HL-60 (cell line): ENCODE measurements at places on chromosomes 5 and 9.

- no peak for DNase-seq
Measured at GRCh38 chr5:57684299-57684702, 201.7 kb upstream of the ACTBL2 start.

DNA sequence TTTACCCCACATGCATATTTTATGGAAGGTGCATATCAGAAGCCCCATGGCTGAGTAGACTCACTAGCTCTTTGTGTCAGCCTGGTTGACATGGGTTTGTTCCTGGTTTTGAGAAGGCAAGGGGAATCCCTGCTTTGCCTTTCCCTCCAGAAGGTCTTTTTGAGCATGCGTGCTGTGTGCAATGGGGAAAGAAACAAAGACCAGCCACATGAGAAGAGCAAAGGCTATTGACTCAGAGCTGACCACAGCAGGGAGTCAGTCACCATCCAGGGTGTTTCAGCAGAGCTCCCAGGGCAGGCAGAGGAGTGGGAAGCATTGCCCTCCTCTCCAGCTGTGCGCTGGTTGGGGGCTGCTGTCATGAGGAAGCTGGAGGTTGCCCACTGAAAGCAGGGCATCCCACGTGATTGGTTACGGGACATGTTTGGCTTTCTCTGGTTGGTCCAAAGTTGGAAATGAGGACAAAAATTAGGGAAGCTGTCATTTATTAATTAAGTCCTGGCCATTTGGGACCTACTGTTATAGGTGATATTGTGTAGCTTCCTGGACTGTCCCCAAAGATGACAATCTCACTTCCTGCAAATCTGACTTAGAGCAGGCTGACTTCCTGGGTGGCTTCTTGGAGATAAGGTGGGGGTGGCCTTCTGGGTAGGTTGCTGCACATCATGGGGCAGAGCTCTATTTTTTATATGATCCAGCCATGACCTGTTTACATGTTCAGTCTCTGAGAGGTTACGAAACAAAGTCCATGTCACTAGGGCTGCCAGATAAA lies 48.9 kb upstream of the TDRD7 start:
- no peak for DNase-seq

DNA sequence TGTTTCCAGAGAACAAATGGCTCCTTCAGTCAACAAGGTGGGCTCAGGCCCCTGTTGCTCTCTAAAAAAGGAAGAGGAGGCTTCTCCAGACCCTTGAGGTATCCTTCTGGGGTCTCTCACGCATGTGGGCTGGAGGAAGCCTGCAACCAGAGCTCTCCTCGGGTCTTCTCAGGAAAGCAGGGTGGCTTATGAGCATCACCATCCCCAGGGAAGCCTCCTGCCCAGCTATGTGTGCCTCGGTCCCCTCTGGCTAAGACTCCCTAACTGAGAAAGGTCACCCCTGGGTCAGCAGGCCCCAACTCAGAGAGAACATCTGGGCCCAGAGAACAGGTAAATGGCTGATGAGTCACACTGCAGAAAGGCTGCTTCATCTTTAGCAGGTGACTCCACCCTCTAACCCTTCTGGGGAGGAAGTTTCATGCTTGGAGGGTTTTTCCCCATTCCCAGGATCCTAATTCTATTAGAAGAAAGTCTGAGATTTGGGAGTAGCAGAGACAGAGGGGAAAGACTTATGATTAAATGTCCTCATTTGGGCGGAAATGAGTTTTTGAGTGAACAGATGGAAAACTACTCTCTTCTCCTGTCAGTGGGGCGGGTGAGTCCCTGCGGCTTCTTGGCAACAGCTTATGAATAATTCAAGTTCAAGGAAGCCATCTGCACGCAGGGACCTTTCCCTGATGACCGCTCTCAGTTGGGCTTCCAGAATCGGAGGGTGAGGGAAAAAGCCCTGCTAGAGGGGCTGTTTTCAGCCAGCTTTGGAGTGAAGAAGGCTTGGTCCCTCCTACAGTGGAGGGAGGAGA lies 41.9 kb downstream of the TGFBI start:
- DNase-seq: no peak

GRCh38 chr9:134060546-134060945 lies 7.3 kb downstream of the BRD3 start:
- no peak for DNase-seq

GRCh38 chr9:12274577-12274976 lies 418.6 kb upstream of the TYRP1 start:
- DNase-seq: no peak

DNA sequence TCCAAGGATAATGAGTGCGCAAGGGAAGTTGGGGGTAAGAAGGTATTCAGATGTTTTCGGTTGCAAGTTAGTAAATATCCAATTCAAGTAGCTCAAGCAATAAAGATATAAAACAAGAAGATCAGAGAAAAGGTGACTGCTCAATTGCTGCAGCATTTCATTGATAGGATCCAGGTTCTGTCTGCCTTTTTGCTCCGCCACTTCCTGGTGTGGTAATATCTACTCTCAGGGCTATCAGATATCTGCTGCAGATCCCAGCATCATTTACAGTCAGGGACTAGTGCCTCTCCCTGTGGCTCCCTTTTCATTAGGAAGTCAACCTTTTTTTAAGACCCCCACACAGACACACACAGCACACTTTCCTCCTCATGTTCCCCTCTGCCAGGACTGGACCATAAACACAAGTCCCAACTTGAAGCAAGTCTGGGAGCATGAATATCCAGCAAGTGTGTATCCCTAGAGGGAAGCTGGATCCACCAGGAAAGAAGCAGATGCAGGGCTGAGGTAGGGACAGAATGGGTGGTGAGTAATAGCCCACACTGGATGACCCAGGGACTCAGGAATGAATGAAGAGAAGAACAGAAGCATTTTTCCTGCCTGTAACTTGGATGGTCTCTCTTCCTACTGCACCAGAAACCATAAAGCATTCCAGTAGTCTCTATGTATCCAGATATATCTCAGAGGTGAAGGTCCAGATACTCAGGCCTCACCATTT lies 53.7 kb downstream of the ZNF622 start:
- no peak for DNase-seq

DNA sequence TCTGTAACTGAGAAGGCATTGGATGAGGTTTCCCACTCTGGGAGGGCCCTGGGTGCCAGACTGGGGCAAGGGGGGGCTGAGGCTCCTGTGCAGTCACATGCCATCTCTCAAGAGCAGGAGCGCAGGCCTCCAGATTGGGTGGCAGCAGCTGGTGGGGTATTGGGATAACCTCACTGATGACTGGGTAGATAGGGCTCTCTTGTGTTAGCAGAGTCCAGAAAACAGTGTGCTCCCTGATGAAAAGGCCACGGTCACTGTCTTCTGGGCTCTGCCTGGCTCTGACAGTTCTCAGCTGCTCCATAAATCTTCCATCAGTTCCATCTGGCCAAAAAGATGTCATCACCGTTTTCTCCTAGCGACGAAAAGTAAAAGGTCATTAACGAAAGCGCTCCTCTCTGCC lies 21.8 kb upstream of the NKX2-5 start:
- DNase-seq: no peak

DNA sequence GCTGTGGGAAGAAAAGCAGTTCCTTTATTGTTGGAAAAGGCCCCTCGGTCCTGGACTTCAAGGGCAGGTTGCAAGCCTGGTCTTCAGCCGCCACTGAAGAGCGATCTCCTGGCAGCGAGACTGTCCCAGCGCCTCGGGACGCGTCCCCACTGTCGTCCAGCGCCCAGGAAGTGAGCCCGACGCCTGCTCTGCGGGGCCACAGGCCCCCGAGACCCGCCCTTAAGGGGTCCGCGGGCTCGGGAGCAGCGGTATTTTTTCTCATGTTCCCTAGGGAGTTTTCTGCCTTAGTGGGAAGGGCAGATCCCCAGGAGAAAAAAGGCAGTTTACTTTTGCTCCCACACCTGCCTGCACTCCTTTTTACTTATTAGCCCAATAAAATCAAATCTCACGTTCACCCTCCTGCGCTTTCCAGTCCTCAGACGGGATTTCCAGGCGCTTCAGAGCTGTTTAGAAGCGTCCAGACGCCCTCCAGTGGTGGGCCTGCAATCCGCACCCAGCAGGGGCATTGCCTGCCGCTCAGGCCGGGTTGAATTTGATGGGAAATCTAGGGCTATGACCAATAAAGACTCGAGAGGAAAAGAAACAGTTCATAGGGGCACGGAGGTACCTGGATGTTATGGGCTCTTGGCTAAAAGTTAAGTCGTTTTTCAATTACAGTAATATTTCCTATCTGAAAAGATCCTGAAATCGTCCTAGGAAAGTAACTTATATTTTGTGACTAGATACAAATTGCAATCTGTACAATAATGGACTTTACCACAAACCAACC lies 2.8 kb upstream of the EFNA5 start:
- peak; percentile 47 for DNase-seq

DNA sequence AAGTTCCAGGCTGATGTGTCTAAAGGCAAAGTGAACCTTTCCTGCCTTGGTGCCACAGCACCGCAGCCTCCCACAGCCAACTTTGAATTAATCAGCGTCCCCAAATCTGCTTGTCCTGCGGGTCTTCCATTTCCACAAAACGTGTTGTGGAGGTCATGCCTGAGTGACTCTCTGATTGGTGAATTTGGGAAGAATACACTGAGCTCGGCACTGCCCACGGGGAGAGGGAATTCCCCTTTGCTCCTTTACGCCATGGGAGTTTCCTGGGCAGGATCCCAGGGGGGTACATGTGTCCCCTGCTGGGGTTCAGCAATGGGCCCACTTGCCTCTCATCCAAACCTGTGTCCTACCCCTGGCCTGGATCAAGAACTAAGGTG lies 90.4 kb downstream of the LHX2 start:
- DNase-seq: no peak

GRCh38 chr5:7828269-7828668 lies 22.7 kb downstream of the CFAP90 start:
- DNase-seq: no peak
